Fibroblast of lung (primary cell): ENCODE measurements at places on chromosomes 6 and 20. TPM values are rescaled to one million over a fixed set of nuclear protein-coding genes. Genes with fewer than 3 reads are reported as not detected.

DNA sequence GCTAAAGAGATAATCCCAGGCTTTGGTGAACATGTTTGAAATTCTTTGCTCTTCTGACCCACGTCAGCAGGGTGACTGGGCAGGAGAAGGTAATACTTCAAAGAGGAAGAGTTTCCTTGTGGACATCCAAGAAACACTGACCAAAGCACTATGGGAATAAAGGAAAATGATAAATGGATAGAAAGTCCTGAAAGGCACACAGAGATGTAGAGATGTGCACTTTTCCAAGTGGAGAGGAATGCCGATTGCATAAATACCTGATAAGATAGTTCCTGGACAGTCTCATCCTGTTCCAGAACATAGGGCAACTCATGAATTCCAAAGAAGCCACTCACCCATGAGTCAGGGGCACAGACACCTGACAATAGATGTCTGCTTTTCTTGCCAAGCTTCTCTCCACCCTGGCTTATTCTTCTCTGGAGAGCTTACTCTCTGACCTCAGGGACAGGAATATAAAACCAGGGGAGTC, 191.3 kb upstream of the FOXA2 start:
- H3K27me3 ChIP-seq, result no peaks in the 10 kb centered on the region
- no peaks in the 10 kb centered on the region for H3K36me3 ChIP-seq
- no peak overlapping the region for H3K4me3 ChIP-seq

DNA sequence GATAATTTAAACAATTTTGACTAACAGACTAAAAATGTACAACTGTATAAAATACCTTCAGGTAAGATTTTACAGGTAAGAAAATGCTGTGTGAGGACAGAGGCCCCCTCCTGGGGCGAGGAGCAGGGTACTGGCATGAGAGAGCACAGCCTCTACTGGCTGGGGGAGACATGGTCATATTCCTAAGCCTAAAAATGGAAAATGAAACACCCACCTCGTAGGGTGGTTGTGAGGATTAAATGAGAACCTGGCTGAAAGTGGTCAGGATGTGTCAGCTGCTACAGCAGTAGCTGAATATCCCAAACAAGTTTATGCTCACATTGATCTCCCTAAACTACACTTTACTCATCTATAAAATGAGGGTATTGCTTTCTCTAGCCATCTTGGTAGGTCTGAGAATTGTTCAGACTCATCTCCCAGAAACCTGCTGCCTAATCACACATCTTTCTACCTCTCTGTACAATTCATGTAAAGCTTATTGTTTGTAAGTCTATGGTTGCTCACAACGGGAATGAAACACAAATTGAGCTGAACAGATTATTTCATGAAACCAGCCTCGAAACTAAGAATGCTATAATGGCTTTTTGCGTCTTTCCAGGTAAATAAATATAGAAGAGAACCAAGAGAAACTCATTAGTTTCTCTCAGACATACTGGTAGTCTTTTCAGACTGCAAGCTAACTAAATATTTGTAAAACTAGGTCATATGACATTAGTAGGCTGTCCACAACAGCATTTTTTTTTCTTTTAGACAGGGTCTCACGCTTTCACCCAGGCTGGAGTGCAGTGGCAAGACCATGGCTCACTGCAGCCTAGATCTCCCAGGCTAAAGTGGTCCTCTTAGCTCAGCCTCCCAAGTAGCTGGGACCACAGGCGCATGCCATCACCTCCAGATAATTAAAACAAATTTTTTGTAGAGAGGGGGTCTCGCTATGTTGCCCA, 69.6 kb downstream of the POPDC3 start:
- H3K27ac ChIP-seq, result no peak overlapping the region
- DNase-seq, result no peak
- no peaks in the 10 kb centered on the region for H3K27me3 ChIP-seq
- no peak overlapping the region for H3K4me3 ChIP-seq
- no peaks in the 10 kb centered on the region for H3K4me1 ChIP-seq

Gene FHL5
- polyA plus RNA-seq, result 0.03 TPM in 1 of 2 replicates, not detected in the other

DNA sequence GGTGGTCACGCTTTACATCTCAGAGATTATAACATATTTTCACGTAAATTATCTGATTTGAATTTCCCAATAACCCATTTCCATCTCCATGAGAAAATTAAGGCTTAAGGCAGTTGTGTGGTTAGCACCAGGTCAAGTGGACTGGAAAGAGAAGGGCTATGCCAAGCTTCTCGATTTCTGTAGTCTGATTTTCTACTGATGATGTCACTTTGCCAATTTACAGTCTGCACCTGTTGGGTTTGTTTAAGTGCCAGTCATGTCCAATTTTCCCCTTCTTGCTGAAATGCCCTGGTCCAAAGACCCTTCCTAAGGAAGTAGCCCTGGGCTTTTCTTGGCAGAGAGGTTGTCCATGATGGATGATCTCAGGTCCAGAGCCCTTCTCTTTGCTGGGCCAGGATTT, 562.3 kb upstream of the BTBD3 start:
- no peaks in the 10 kb centered on the region for H3K27me3 ChIP-seq
- H3K4me3 ChIP-seq, result no peak overlapping the region
- no peaks in the 10 kb centered on the region for H3K4me1 ChIP-seq
- no peak overlapping the region for H3K27ac ChIP-seq

DNA sequence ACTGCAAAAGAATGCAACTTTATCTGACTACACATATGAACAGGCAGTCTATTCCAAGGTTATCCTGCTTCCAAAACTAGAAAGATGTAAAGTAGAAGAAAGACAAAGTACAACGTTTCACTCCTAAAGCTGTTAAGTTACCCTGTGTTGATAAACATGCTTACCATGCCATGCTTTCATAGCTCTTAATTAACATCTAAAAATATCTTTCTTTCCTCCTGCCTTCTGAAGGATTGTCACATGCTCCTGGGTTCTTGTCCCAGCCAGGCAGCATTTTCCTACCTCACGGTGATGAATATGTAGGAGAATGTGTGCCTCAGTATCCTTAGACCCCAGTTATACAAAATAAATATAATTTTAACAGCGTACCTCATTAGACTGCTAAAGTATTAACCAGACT, 344.6 kb downstream of the SYNE1 start:
- no peak overlapping the region for H3K27ac ChIP-seq
- H3K4me3 ChIP-seq, result no peak overlapping the region
- H3K27me3 ChIP-seq, result no peaks in the 10 kb centered on the region
- DNase-seq, result no peak

DNA sequence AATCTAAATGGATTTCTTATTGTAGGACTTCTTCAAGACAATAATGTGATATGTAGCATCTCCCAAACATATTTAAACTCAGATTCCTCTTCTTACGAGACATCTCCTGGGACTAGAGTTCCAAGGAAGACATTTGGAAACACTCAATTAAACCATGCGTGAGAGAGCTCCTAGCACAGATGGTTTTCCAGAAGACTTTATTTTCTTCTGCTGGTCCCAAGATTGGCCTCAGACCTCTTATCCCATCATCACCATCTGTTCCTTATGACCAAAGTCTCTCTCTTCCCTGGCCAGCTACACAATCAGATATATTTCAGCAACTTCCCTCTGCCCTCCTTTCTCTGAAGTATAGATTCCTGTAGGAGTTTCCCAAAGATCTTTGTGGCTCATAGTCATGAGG, 93.2 kb upstream of the JARID2 start:
- no peaks in the 10 kb centered on the region for H3K4me1 ChIP-seq
- no peak for DNase-seq
- no peak overlapping the region for H3K27ac ChIP-seq
- H3K36me3 ChIP-seq, result no peaks in the 10 kb centered on the region
- H3K4me3 ChIP-seq, result no peak overlapping the region

GRCh38 chr20:40683894-40684268, 5.2 kb downstream of the MAFB start:
- no peak overlapping the region for H3K4me3 ChIP-seq
- H3K27ac ChIP-seq, result no peak overlapping the region
- peaks cover 18% of the 10 kb centered on the region for H3K27me3 ChIP-seq

Gene AIG1
- 33.3 and 42.2 TPM in 2 replicates for polyA plus RNA-seq

DNA sequence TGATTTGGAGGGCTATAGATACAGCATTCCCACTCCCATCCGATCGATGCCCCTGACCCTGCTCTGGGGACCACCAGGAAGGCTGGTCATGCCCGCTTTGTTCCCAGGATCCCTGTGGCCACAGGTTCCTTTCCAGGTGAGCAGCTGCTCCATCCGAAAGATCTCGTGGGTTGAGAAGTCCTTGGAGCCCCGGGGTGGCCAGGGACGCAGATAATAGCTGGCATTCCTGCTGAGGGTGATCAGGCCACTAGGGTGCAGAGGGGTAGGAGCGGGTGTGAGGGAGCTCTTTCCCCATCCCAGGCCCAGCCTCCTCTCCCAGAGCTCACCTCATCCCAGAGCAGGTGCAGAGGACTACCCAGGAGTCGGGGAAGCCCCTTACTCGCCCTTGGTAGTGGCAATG, 7.4 kb downstream of the ADAM33 start:
- peaks cover 17% of the 10 kb centered on the region for H3K36me3 ChIP-seq
- peaks cover 10% of the 10 kb centered on the region for H3K4me1 ChIP-seq
- H3K27ac ChIP-seq, result no peak overlapping the region
- H3K27me3 ChIP-seq, result no peaks in the 10 kb centered on the region

GRCh38 chr20:50034567-50035180, 51.9 kb downstream of the SNAI1 start:
- peak overlapping the region; percentile 39 for H3K27ac ChIP-seq
- peaks cover 2% of the 10 kb centered on the region for H3K27me3 ChIP-seq
- peaks cover 16% of the 10 kb centered on the region for H3K4me1 ChIP-seq
- peak; percentile 73 for DNase-seq
- H3K36me3 ChIP-seq, result no peaks in the 10 kb centered on the region
- no peak overlapping the region for H3K4me3 ChIP-seq

Gene SLC17A1
- polyA plus RNA-seq, result not detected in 2 replicates

Gene PRKN
- 0.43 and 0.70 TPM in 2 replicates for polyA plus RNA-seq

DNA sequence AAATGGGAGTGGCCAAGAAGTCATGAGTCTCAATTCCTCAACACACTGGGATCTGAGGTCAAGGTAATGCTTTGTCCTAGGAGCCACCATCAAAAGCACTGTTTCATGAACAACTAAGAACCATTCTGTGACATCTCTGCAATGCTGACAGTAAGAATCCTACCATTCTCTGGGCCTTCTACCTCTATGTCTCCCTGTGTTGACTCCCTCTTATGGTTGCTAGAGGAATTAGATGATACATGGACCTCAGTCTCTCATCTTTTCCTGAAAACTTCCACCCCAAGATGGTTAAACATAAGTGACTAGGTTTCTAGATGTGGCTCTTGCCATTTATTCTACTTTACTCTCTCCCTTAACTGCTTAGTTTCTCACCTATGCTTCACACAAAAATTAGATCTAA, 9.1 kb downstream of the MTRF1L start:
- H3K36me3 ChIP-seq, result peaks cover 5% of the 10 kb centered on the region
- H3K27ac ChIP-seq, result no peak overlapping the region
- no peaks in the 10 kb centered on the region for H3K27me3 ChIP-seq
- no peak overlapping the region for H3K4me3 ChIP-seq
- no peak for DNase-seq

- H3K4me1 ChIP-seq, result no peaks in the 10 kb centered on the region
- H3K27ac ChIP-seq, result no peak overlapping the region
These were observed 55.0 kb downstream of the NOX3 start for GRCh38 chr6:155400654-155400965.

Gene ATG5
- polyA plus RNA-seq, result 33.3 and 38.6 TPM in 2 replicates

Gene RBM24
- polyA plus RNA-seq, result 1.8 and 2.5 TPM in 2 replicates

DNA sequence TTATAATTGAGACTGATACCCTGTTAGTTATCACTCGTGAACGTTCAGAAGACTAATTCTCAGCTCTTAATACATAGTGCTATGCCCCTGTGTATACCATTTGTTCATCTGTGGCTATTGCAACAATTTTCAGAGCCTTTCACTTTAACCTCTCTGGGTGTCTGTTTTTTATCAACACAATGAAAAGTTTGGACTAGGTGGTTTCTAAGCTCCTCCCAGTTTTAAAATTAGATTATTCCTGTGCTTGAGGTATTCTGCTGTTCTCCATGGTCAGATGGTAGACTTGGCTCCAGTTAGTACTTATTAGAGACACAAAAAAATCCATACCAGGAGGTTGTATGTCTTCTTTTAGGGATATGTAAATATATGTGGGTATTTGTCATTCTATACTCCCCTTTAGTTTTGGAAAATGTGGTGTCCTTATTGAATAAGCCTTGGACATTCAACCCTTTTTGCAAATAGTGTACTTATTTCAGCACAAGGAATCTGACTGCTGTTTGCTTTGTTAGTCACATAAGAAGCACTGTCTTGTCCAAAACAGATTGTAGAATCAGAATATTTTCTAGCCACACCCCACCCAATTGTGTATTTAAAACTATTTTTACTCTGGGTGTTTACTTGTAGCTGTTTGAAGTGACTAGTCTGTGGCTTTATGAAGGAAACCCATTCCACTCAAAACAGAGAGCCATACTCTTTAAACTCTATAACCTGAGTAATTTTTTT, 2.0 kb upstream of the COL10A1 start:
- DNase-seq, result peak; percentile 4
- H3K27me3 ChIP-seq, result no peaks in the 10 kb centered on the region
- H3K36me3 ChIP-seq, result no peaks in the 10 kb centered on the region
- no peak overlapping the region for H3K27ac ChIP-seq
